ENCODE measurements at places on chromosomes 1 and 21.

DNA sequence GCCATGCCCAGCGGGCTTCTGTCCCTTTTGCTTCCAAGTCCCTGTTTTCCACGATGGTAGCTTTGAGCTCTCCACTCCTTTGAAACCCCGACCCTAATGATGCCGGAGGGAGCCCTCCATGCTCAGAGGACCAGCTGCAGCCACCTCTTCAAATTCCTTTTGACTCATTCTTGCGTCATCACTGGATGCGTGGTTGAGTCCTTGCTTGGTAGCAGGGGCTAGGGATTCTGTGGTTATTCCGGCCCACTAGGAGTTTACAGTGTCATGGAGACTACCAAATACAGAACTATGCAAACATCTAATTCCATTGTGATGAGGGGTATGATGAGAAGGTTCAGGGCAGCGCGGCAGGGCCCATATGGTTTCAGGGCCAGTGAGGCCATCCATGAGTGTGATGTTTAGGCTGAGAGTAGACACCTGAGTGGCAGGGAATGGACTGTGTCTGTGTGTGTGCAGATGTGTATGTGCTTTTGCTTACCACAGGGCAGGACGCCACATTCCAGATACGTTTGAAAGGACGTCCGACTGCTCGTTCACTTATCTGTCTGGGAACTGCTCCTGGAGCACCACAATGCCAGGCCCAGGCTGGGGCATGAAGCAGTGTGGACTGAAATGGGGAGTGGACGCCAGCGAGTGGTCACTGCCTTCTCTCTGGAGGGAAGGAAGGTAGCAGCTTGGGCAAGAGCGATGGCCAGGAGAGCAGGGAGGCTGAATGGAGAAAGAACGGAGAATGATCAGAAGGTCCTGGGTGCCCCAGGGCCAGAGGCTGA is 30.4 kb upstream of the ZBTB21 start:
- DNase-seq = no peak

- peak; percentile 71 for DNase-seq
Measured at GRCh38 chr1:178726087-178726517, 1.1 kb downstream of the RALGPS2 start.

- DNase-seq = no peak
Measured at GRCh38 chr1:58283388-58284224, 262.9 kb downstream of the OMA1 start.

- DNase-seq = no peak
Measured at GRCh38 chr1:204103431-204103741, 30.5 kb downstream of the SOX13 start.

DNA sequence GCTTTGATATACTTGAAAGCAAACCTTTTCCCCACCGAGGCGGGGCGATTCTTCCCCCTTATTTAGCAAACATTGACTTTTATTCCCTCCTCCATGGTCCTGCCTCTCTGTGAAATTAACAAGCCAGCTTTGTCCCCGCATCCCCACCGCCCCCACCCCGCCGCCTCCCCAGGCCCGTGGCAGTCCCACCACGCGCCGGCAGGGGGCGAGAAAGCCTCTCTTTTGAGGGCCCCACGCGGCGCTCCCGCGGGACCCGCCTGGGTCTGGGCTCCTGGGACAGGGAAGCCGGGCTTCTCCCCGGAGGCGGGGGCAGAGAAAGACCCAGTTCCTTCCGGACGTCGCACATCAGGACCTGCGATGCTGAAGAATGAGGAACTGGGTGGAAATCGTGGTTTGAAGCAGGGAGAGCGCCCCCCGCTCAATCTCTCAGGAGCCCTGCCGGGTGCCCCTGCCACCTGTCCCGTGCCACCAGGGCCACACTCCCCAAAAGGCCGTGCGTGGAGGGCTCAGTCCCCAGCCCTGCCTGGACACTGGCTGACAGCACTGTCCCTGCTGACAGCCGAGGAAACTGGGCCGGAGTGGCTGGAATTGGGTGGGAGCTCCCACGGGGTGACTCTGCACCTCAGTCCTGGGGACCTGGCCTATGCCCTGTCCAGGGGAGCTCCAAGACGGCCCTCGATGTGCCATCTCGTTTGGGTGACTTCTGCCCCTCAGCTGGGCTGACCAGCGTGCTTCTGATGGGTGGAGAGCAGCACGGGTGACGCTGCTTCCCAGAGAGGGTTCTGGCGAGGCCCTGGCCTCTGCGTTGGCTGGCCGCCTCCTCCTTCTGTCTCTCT is 8.6 kb upstream of the ACTRT2 start:
- peak; percentile 75 for DNase-seq

- DNase-seq = peak; percentile 59
Measured at GRCh38 chr1:25797939-25798338, 2.1 kb upstream of the SELENON start.

DNA sequence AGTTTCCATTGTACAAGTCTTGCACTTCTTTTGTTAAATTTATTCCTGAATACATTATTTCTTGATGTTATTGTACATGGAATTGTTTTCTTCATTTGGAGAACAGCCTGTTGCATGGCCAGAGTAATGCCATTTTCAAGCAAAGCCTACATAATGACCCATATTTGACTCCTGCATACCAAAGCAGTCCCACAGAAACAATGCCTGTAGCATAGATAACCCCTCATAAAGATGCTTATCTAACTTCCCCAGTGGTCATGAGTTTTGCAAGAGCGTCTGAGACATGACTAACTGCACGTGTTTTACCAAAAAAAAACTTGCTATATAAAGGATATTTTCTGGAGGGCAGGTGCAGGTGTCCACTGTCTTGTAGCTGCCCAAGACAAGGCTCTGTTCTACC is 30.3 kb upstream of the RLF start:
- DNase-seq = no peak

DNA sequence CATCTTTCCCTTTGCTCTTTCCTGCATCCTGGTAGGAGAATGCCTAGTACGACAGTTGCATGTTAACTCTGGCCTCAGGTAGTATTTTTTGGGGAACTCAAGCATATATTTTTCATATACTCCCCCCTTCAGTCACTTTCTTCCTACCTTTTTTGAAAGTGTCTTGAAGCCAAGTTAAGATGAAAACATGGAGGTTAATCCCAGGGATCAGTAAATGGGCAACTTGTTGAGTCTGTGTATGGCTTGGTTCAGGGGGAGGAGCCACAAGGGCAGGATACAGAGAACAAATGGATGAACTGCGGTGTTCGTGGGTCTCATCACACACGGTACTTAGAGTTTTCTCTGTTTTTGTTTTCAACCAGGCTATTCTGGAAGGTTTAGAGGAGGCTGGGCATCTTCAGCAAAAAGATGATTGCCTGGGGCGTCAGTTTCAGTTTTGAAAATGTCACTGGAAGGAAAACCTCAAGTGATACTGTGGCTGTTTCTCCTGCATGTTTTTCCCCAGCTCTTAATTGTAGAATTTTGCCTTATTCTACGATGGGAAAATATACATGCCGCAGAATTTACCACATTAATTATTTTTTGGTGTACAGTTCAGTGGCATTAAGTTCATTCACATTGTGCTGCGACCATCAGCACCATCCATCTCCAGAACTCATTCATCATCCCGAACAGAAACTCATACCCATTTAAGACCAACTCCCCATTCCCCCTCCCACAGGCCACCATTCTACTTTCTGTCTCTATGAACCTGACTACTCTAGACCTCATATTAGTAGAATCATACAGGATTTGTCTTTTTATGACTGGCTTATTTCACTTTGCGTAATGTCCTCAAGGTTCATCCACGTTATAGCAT is 71.5 kb downstream of the MAP10 start:
- DNase-seq = no peak

- no peak for DNase-seq
Measured at GRCh38 chr1:31902510-31902860, 35.7 kb downstream of the PTP4A2 start.

Measured in Right ventricle myocardium superior (tissue), 1 donor.